ENCODE measurements at places on chromosomes 13 and 19.

- no peak for DNase-seq
Measured at GRCh38 chr13:35473206-35473775, 3.2 kb downstream of the MAB21L1 start.

GRCh38 chr13:41955605-41956004 is 5.3 kb downstream of the VWA8 start:
- no peak for DNase-seq

GRCh38 chr19:13952931-13953531 is 722 bp downstream of the DCAF15 start:
- no peak for DNase-seq

DNA sequence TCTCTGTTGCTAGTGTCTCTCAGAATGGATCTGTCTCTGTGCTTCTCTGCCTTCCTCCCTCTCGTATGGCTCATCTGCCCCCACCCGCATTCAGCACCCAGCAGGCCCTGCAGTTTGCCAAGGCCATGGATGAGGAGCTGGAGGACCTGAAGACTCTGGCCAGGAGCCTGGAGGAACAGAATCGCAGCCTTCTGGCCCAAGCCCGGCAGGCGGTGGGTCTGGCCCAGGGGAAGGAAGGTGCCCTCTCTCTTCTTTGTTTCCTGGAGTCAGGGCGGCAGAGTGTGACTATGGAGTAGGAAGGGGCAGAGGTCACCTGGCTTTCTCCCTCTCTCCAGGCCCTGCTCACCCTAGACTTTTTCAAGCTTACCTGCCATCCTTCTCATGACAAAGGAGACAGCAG is 10.9 kb downstream of the KASH5 start:
- DNase-seq, result no peak

DNA sequence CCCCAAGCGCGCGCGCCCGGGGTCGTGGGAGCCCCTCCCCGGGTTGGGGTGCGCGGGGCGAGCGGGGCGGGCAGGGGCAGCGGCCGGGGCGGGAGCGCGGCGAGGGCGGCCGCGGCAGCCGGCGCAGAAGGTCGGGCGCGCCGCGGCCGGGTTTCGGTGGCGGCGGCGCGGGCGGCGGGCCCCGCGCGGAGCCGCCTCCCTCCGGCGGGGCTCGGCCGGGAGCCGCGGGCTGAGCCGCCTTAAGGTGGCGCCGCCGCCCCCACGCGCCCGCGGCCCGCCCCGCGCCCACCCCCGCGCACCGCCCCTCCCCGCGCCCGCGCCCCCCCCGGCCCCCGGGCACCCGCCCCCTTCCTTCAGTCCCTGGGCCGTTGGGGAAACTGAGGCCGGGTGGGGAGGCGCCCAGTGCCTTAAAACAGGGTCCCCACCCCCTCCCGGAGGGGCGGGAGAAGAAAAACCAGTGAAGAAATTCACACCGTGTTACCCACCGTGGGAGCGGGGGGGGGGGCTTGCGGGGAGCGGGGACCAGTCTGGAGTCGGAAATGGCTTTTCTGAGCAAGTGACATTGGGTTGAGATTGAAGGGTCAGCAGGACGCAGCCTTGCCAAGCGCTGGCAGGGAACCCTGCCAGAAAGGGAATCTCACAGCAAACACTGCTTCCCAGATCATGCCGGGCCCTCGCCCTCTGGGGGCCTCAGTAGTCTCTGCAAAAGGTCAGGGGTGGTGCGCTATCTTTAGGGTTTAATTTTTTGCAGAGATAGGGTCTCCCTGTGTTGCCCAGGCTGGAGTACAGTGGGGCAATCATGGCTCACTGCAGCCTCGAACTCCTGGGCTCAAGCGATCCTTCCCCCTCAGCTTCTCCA is at the start of gene TLE2:
TLE2 (minus strand) TSS at position 216 of the 859 bp plus-strand sequence. CDS start 376 bp downstream, outside the sequence.
- no peak for DNase-seq
